ENCODE measurements at places on chromosomes 5 and 9.

- no peak for DNase-seq
Measured at GRCh38 chr9:113057193-113057592, 669 bp upstream of the ZFP37 start.

GRCh38 chr5:134072471-134073210 is 41.8 kb upstream of the TCF7 start:
- no peak for DNase-seq

DNA sequence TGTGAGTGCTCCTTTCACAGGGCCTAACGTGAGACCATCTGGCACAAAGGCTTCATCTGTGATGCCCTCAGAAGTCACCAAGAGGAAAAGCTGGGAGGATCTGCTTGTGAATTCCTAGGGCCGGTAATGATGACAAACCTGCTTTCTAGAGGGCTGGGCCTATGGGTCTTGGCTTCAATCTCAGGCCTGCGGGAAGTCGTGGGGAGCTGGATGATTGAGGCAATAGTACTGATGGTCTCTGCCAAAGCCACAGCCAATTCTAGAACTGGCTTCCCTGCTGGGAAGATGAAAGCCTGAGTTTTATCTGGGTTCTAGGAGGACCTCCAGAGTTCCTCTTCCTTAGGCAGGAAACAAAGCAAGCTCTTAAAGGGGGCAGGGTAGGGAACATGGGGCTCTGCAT is 102.7 kb downstream of the TMEM215 start:
- DNase-seq, result no peak

DNA sequence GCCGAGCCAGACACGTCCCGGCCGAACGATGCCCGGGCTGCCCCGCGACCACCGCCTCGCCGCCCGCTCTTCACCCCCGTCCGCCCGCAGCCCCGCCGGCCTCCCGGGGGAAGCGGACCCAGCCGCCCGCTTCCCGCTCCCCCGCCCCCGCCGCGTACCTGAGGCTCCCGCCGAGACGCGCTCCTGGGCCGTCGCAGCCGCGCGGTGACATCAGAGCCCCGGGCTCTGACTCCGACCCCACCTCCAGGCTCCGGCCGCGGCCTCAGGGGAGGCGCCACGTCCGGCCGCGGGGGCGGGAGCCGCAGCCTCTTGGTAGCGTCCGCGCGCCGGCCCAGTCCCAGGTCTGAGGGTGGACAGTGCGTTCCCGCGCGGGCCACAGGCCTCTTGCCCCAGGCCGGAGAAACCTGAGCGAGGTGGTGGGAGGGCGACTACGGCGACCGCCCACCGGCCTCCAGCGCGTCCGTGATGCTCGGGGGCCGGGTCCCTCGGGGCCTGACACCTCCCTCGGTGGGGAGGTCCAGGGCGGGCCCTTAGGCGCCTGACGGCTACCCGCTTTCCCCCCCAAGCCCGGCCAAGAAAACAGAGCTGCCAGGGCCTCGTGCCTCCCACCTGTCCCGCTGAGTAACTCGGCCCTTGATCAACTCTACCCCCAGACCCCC is at the start of gene SHROOM1:
Gene SHROOM1 (minus strand): TSS at position 212 of the 659 bp plus-strand sequence. CDS start 4,507 bp downstream, outside the sequence.
- peak; percentile 33 for DNase-seq

DNA sequence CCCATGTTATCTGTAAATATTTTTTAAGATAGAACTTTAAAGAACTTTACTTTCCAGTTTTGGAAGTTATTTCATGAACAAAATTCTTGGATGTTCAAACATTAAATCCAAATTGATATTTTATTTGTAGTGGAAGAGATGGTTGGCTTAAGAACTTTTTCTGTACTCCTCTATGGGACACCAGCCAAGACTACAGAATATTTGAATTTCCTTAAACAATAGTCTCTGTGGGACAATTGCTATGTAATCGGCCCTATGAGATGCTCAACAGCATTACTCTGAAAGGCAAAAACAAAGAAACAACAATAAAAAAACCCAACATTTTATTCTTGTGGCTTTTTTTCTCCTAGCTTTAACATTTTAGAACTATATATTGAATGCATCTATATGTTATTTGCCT is 289.3 kb downstream of the ARHGEF28 start:
- DNase-seq, result no peak

- no peak for DNase-seq
Measured at GRCh38 chr5:37951946-37952721, 112.3 kb upstream of the GDNF start.

GRCh38 chr5:63987053-63987452 is 24.8 kb upstream of the HTR1A start:
- DNase-seq, result no peak

- DNase-seq, result peak; percentile 67
Measured at GRCh38 chr5:112921026-112921832, 798 bp downstream of the REEP5 start.

GRCh38 chr5:124795829-124796228 is 49.4 kb upstream of the ZNF608 start:
- DNase-seq, result no peak

- no peak for DNase-seq
Measured at GRCh38 chr5:177307544-177308363, 3.9 kb downstream of the MXD3 start.

- DNase-seq, result no peak
Measured at GRCh38 chr5:12885018-12885417, 980.8 kb upstream of the CTNND2 start.

DNA sequence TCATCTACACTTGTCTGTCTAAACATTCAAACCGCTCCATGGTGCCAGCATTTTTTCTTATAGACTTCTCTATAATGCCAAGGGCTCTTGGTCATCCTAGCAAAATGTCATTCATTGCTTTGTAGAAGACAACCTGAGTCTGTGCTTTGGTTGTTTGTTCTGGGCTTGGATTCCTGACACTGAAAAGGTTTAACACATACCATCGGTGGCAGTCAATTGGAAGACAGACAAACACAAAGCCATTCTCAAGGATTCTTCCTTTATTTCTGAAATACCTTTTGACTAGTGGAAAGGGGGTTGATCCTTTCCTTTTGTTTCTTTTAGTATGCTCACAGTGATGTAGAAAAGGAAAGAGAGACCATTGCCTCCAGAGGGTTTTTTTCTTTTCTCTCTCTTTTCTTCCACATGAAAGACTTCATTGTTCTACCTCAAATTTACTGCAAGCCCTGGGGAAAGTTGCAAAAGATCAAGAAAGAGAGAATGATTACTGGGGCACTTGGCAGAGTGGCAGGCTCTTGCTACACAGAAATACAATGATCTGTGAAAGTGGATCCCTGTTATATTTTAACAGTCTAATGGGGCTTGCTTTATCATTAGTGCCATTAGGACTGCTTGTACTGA is 66.4 kb upstream of the TMC1 start:
- no peak for DNase-seq

DNA sequence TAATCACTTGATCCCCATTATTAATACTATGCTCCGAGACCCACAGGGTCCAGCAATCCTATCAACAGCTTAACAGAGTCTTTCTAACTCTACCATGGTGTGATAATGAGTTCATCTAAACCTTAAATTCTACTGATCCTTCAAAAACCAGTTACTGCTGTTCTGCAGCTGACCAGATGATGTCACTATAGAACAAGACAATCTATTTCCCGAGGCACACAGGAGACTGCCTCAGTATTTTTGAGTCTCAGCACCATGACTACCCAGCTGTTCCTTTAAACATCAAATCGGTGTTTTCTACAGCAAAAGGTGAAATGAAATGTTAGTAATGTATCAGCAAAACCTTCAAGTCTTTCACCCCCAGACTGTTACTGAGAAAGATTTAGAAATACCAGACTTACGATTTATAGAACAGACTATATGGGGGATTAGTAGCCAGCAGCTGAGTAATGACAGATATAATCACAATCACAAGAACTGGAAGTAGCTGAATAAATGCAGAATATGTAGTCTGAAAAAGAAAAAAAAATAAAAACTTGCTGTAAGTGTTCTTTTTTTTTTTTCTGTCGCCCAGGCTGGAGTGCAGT is 16.9 kb downstream of the DNAJC18 start:
- DNase-seq, result peak; percentile 67

DNA sequence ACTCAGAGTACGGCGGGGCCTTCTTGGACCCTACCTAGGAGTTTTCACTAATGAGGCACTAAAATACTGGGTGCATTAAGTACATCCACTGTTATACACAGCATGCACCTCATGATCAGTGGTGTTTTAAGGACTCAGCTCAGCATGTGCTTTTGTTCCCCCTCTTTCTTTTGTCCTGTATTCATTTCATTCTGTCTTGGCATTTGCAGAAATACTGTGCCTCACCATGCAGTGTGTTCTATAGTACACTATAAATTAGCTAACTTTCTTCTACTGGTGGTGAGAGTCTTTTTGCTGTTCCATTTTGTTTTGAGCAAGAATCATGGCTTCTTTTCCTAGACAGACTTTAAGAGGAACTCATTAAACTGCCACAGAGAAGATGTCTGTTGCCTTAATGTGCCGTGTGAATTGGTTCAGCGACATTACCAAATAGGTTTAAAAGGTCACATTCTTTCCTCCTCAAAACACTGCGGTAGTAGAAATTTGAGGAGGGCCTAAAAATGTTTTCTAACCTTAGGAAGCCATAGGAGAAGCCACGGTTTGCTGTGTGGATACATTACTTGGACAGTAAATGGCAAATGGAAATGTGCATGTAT is 276.6 kb downstream of the MAST4 start:
- no peak for DNase-seq

- DNase-seq, result no peak
Measured at GRCh38 chr5:89351975-89352374, 469.0 kb upstream of the MEF2C start.

Data from CD4-positive, alpha-beta T cell treated with Interleukin-17A for 4 hours (primary cell).